ENCODE measurements at places on chromosomes 5 and 9.
A peak's percentile ranks its signal among the peaks of the same experiment; 100 is the strongest.

- DNase-seq = no peak
Measured at GRCh38 chr5:179599566-179599965, 23.9 kb downstream of the HNRNPH1 start.

DNA sequence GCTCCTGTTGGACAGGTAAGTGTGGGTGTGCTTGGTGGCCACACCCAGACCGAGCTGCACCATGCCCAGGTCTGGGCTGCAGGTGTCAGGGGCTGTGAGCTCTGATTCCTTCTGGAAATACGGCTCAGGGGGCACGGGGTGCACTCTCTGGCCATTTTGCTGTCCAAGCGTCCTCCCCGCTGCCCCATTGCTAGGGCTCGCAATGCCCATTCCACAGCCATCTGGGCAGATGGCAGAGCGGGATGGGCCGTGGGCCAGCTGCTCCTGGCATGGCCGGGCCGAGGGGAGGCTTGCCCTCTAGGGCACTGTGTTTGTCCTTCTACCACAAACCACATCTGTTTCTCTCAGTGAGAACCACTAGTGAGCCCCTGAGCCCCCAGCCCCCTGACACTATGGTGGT is 67.9 kb upstream of the RXRA start:
- no peak for DNase-seq

DNA sequence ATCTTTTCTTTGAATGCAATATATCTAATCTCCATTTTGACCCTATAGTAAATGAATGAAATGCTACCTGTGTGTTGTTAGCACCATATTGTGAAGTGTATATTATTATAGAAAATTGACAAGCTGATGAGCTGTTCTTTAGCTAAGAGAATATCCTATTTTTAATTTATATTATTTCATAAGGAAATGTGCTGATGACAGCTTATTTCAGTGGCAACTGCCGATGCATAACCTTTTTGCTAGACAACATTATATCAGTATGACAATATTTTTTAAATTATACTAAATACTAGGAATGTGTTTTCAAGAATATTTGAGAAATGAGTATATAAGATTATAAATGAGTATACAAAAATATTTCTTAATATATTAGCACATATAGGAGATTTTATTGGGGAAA is 573.1 kb downstream of the ZNF608 start:
- no peak for DNase-seq

GRCh38 chr5:98158440-98158839 is 615.0 kb upstream of the RGMB start:
- DNase-seq = no peak

DNA sequence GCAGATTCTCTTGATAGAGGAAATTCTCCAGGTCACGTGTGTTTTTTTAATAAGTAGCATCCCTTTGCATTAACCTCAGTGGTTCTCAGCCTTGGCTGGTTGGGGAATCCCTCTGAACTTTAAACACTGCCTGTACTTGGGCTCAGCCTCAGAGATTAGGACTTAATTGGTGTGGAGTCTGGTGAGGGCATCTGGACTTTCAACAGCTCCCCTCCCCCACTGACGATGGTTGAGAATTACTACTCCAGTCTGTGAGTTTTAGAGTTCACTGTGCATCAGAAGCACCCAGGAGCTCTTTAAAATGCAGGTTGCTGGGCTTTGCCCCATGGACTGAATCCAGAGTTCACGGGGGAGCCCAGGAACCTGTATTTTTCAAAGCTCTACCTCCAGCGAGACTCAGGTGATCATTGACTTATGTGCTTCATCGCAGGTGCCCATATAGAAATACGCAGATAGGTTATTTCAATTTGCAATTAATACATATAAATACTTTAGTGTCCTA is 71.4 kb downstream of the DAPK1 start:
- DNase-seq = no peak

GRCh38 chr9:21720758-21721157 is 81.7 kb upstream of the MTAP start:
- no peak for DNase-seq

GRCh38 chr9:4086119-4087090 is 213.5 kb downstream of the GLIS3 start:
- peak; percentile 50 for DNase-seq
